ENCODE measurements at places on chromosomes 7 and 10. TPM values are rescaled to one million over a fixed set of nuclear protein-coding genes. Genes with fewer than 3 reads are reported as not detected.

The GPR37 gene
- polyA plus RNA-seq = not detected

The AKR1C3 gene
- polyA plus RNA-seq = 2.4 TPM

The AUTS2 gene
- polyA plus RNA-seq = not detected

The PPP1R17 gene
- 0.85 TPM for polyA plus RNA-seq

The STMP1 gene
- polyA plus RNA-seq = 9.2 TPM

The NUTM2A gene
- 0.08 TPM for polyA plus RNA-seq

The NPSR1 gene
- not detected for polyA plus RNA-seq

The PIP gene
- not detected for polyA plus RNA-seq

Data from CD14-positive monocyte (primary cell).